ENCODE measurements at places on chromosomes 13 and 19.

DNA sequence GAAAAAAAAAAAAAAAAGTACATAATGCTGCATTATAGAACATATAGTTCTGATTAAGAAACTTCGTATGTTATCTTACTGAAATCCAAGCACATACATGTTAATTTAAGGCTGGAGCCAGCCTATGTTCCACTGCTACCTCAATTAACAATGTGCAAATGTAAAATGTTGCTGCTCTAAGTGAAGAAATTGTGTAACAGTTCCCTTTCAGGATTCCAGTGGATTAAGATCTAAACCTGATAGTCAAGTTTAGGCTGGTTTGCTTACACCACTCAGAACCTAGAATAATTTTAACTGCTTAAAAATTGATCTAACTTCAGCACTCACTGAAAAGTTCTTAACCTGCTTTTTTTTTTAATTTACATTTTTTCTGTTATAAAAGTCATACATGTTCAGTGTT lies 4.2 kb downstream of the VPS36 start:
- DNase-seq, result no peak

DNA sequence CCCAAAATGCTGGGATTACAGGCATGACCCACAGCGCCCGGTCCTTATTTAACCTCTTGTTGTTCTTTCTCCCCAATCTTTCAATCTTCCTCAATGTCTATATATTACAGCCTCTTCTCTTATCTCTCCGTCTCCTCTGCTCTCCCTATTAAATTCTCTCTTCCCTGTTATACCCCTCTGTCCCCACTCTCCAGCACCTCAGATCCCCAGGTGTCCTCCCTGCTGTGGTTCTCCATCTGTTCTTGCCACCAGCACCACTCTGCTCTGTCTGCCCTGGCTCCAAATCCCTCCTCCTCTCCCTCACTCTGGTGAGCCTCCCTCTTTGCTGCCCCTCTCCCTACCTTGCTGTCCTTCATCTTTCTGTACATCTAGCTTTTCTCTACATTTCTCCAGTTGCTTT lies 1.1 kb downstream of the ZNF600 start:
- no peak for DNase-seq

- DNase-seq, result no peak
Observed at GRCh38 chr13:96500953-96501352, 411.0 kb downstream of the HS6ST3 start.

DNA sequence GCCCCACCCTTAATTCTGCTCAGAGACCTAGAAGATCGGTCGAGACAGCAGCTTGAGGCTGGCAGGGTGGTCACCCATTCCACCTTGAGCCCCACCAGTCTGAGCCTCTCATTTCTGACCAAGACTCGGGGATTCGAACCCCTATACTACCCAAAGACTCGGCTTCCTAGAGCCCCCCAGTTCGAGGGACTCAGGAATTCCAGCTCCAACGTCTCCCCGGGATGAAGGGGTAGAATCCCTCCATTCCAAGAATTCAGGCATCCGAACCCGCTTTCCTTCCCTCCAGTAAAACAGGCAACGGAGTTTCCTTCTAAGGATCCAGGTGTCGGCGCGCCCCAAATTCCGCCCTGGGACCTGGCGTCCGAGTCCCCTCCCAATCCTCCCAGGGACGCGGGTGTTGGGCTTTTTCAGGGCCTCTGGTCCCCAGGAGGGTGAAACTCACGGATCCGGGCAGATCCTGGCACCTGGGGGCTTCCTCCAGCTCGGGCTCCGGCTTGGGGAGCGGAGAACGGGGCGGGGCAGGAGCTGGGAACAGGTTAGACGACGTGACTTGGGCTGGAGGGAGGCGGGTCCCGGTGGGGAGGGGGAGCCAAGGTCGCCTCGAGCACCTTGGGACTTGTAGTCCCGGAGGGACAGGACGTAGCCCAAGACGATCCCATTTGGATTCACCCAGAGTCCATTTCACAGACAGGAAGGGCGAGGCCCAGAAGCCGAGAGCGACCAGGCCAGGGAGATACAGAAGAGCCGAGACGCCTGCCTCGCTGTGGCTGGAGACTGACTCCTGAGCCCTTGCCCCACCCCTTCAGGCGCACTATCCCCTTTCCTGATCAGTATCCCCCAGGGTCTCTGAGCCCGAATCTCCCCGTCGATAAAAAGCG lies at the start of gene PPP1R13L:
PPP1R13L (minus strand) TSS at position 513 of the 878 bp plus-strand sequence. CDS start 6,751 bp downstream, outside the sequence.
- peak; percentile 54 for DNase-seq

DNA sequence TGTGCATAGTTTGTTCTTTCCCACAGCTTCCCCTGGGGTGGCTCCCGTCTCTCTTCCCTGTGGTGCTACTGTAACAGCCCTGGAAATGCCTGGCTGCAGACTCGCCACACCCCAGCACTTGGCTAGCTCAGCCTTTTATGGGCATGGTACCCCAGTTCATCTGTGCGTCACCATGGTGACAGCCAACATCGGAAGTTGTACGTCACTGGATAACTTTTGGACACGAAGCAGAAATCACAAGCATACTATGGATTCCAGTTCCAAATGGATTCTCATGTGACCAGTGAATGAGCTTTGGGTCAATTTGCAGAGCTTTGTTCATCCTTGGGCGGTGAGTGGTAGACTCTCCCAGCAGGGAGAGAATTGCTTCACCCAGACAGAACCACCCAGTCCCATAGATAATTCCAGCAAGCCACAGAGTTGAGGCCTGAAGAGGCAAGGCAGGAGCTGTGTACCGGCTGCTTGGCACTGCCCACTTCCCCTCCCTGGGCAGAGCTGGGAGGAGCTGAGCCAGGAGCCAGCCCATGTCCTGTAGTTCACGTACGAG lies 54.4 kb downstream of the COL4A2 start:
- DNase-seq, result no peak

DNA sequence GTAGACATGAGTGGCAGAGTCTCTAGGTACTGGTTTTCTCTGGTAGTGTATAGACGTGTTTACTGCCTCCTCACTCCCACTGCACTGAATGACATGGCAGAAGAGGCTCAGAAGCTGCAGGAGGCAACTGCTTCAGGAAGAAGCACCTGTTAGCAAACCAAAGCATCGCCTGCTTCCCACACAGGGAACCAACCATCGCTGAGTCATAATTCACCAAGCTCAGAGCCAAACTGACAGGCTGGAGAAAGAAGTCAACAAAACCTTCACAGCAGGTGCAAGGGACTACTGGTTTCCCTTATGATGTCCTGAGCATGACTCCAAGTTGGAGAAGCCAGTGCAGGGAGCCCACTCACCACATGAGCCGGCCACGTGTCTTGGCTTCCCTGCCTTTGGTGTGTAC lies 69.8 kb downstream of the KCTD12 start:
- DNase-seq, result no peak

DNA sequence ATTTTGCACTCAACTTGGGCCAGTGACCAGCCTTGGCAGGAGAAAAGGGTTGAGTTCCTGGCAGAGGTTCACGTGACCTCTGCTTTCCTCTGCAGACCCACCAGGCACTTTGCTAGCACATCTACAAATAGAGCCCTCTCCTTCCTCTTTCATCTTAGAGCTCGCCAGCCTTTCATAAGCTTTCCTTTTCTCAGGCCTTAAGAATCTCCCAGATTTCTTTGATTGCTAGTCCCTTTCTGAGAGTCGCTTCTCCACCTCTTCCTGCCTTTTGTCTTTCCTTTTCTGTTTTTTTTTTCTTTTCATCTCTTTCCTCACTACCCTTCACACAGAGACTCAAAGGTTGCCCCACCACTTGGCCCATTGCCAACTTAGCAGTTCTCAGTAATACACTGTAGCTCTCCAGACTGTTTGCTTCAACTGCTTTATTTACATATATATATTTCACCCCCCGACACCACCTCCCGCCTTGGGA lies 375.7 kb upstream of the SPRY2 start:
- no peak for DNase-seq

GRCh38 chr13:37407156-37407555 lies 191.4 kb downstream of the POSTN start:
- no peak for DNase-seq

- DNase-seq, result no peak
Observed at GRCh38 chr13:42733046-42733445, 48.3 kb upstream of the FAM216B start.

DNA sequence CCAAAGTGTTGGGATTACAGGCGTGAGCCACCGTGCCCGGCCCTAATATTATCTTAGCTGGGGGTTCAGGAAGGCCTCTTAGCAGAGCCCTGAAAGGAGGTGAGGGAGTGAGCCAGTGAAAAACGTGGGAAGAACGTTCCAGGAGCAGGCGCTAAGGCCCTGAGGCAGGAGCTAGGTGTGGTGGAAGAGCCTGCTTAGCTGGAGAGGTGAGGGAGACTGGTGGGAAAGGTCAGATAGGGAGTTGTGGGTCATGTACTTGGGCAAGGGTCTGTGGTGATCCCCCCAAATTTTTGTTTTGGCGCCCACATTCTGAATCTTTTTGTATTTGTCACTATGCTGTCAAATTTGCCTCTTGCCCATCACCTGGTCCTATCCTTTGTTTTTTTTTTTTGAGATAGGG lies 5.1 kb upstream of the INAFM1 start:
- DNase-seq, result no peak

DNA sequence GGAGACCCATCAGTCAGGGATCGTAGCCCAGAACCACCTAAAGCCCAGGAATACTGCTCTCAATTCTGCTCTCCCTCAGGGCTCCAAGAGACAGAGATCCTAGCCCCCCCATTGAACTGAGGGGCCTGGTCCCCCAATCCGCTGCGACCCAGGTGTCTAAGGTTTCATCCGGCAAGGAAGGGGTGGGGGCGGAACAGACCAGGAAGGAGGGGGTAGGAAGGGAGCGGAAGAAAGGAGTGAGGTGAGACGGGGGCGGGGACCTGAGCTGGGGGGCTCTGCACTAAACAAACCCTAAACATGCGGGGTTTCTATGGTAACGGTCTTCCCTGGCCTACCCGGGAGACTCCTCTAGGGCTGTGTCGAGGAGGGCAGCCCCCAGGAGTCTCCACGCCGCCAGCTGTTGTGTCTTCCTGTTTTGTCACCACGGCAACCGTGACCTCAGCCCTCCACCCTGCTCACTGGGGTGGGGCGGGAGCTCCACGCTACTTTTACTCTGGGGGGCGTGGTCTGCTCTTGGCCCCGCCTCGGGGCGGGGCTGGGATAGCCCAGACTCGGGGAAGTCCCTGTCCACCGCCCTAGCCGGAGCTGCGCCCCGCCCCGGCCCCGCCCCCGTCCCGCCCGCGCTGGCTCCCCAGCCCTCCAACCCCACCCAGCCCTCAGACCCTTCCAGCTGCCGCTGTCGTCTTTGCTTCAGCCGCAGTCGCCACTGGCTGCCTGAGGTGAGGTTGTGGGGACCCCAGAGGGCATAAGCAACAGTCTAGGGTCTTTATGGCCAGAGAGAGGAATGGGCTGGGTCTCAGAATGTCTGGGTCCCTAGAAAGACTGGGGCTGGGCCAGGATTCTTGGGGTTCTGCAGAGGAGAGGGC lies at the start of gene MYADM:
MYADM (plus strand) TSS at position 659 of the 866 bp plus-strand sequence. CDS start 5,647 bp downstream, outside the sequence.
- DNase-seq, result peak; percentile 99

DNA sequence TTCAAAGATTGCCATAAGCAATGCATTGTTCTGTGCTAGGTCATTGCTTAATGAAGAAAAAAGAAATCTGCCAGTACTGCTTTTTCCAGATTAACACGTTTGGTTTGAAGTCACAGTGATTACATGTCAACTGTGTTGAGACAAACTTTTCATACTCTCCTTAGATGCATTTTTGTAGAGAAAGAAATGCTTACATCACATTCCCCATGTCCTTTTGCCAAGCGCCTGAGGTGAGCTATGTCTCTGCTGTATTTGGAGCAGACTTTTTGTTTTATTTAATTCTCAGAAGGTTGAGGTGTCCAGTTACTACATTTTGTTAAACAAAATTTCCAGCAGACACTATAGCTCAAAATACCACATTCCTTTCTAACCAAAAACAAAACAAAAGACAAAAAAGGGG lies 16.2 kb downstream of the LACC1 start:
- no peak for DNase-seq

DNA sequence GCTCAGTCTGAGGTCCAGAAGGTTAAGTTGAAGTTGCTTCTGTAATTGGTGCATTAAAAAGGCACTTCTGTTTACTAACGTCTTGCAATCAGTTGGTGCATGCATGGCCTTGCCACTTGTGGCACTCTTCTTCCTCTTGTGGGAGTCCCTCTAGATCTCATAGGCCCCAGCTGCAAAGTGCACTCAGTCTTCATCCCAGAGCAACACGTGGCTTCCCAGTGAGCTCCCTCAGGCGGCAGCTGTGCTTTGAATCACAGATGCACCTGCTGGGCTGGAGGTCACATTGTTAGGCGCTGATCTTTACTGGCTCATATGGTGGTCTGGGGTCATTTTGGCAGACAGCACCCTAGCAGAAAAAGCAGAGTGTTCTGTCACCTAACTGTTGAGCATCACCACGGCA lies 215.7 kb downstream of the ZNF536 start:
- no peak for DNase-seq

DNA sequence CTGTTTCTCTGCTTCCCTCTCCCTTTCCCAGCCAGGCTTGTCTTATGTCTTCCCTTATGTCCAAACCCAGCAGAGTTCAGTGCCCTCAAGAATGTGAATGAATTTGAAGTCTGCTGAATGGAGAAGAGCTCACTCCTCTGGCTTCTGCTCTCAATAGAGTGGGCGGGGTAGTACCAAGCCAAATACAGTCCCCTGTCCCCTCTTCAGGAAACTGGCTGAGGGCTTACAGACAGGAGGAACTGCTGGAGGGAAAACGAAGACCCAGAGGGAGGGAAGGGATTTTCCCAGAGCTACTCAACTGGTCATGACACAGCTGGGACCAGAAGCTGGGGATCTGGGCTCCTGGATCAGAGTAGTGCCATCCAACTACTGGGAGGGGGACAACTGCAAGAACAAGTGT lies 32.9 kb upstream of the POU2F2 start:
- DNase-seq, result no peak

DNA sequence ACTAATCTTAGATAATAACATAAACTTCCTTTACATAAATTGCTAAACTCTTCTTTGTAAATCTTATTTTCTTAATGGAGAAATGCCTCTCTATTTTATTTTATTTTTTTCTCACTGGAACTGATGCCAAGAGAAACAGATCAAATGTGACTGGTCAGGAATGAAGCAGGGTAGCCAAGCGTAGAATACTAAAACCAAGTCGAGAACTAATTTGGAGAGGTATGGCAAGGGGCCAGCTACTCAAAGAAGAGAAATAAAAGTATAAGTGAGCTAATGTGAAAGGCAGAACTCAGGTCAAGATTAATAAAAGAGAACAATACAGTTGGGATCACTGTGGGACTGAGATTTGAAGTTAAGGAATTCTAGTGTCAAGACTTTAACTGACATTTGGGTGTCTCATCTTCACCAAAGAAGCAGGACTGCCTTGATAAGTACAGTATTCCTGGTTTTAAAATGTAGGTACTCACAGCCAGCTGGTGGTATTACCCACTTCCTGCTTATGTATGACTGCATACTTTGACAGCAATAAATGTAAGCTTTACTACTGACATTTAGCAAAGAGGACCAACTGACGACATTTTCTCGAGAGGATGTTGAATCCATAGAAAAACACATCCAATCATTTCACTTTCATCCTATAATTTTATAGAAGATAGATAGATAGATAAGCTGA lies 1192.2 kb downstream of the EFNB2 start:
- no peak for DNase-seq

- no peak for DNase-seq
Observed at GRCh38 chr13:22198001-22198400, 527.1 kb downstream of the FGF9 start.

GRCh38 chr13:60753641-60754040 lies 356.6 kb downstream of the TDRD3 start:
- no peak for DNase-seq
